ENCODE measurements at places on chromosomes 12 and 14.

GRCh38 chr12:115683240-115683780, 594.2 kb downstream of the MED13L start:
- no peak for DNase-seq

DNA sequence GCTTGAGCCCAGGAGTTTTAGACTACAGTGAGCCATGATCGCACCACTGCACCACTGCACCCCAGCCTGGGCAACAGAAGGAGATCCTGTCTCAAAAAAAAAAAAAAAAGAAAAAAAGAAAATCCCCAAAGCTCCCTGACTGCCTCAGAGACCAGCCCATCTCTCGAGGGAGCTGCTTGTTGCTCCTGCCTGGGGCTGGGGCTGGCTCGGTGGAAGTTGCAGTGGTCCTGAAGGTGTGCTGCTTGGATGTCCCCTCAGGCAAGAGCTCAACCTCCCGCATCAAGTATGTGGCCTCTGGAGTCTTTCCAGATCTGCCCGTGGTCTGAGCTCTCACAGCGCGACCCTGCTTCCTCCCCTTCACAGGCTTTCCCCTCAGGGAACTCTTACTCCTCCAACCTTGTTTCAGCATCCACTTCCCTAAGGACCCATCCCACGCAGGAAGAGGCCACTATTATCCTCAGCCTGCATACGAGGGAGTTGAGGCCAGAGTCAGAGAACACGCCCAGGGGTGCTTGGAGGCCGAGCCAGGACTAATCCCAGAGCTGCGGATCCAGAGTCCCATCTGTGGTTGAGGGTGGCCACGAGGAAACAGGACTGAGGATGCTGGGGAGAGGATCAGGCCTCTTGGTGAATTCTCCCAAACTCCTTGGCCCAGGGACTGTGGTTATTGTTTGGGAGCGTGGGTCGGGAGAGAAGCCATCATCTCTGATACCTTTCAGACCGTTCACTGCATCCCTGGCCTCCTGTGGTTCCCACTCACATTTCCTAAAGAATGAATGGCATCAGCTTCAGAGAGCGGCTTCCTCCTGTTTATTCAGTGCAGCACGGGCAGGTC, 624.6 kb downstream of the AACS start:
- no peak for DNase-seq

DNA sequence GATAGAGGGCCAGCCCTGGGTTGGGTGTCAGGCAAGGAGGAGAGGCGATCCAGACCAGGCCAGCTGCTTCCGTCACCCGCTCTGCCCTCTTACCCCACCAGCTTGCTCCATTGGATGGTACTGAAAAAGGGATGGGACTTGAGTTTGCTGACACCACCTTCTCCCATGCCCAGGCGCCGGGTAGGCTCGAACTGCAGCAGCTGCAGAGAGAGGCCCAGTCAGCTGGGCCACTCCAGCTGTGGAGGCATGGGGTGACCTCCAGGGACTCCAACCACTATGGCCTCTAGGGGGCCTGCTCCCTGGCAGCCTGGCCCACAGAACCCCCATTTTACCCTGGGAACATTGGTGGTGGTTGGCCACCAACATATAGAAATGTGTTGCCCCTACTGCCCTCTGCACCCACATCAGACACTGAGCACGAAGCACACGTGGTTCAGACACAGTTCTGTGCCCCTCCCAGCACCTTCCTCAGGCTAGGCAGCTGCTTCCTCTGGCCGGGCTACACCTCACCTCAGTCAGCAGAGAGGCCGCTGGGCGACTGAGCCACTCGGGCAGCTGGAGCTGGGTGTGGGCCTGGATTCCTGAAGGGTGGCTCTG, 16.0 kb downstream of the RPS6KL1 start:
- DNase-seq, result no peak

DNA sequence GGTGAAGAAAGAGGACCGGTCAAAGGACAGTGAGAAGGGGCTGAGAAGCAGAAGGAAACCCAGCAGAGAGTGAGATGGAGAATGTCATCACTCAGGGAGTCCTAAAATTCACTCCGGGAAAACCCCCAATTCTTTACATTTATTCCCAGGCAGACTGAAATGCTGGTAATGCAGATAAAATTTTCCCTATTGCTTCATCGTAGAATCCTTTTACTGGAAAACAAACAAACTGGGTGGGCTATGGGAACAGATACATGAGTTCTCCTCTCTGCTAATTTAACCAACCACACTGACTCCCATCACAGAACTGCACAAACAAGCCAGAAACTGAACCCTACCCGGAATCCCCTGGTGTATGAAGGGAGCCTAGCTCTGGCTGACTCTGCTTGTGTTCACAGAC, 20.9 kb downstream of the HEBP1 start:
- DNase-seq, result no peak

DNA sequence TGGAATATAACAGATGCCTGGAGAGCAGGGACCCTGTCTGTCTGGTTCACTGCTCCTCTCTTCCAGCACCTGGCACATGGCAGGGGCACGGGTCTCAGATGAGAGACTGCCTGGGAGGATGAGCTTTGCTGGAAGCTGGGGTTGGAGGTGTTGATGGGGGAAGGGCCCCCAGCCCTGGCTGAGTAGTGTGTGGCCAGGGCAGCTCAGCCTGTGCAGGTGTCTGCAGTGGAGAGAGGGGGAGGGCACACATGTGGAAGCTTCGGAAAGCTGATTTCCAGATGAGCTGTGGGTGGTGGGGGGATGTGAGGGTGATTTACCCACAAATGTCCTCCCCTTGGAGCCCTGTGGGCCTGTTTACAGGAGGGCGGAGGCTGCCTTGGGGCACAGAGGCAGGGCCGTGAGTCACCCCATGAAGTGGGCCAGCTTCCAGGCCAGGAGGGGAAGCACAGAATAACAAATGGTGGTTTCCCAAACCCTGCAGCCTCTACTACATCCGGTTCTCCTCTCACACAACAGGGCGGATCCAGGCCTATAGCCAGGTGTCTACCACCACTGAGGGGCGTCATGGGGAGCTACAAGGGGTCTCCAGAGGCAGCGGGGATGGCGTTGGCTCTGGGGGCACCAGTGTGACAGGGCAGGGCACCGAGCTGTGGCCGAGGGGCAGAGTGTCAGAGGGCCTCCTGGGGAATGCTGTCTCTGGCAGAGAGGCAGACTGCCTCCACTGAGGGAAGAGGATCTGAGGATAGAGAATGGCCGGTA, 11.0 kb downstream of the KRT7 start:
- DNase-seq, result peak; percentile 90

Data from GM12865 (cell line).